Activated CD8-positive, alpha-beta memory T cell treated with anti-CD3 and anti-CD28 coated beads for 48 hours (primary cell): ENCODE measurements at places on chromosomes 5 and 9.

DNA sequence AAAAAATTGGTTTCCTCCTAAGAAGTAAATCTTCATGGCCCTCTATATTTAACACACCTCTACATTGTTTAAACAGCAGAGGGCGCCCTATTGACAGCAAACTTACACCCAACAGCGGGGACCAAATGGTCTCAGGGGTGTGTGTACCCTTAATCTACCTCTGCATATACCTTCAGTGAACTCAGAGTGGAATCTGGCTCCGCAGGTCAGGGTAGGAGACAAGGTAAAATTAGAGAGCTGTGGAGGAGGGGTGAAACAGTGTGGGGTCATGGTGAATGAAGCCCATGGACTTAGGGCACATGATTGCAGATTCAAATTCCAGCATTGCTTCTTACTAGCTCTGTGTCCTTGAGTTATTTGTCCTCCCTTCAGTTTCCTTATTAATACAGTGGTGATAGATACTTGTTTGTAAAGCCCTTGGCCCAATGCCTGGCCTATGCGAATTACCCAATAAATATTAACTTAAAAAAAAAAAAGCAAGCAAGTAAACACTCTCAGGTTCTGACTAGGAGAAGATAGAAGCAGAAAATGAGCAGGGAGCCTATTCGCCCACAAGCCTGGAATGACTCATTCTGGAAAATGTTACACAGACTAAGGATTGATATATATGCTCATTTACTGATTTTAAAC is 122.9 kb downstream of the CAVIN4 start:
- no peak for DNase-seq

GRCh38 chr5:40217553-40217952 is 462.2 kb upstream of the PTGER4 start:
- no peak for DNase-seq

DNA sequence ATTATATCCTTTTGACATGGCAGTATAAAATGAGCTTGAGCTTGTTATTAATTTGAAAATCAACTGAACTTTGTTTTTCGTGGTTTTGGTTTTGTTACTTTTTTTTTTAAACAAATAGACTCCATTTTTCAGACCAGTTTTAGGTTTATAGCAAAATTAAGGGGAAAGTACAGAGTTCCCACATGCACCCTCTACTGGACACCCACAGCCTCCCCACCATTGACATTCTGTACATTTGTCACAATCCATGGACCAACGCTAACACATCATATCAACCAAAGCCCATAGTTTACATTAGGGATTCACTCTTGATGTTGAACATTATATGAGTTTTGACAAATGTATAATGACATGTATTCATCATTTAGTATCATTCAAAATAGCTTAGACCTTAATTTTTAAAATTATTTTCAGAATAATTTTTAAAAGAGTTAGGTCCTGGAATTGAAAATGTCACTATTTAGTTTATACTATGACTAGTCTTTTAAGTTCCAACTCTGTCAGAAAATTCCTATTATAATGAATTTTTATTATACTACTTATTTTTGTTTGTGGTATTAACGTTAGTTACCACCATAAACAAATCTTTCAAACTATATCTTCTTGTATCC is 35.3 kb upstream of the JMY start:
- no peak for DNase-seq

DNA sequence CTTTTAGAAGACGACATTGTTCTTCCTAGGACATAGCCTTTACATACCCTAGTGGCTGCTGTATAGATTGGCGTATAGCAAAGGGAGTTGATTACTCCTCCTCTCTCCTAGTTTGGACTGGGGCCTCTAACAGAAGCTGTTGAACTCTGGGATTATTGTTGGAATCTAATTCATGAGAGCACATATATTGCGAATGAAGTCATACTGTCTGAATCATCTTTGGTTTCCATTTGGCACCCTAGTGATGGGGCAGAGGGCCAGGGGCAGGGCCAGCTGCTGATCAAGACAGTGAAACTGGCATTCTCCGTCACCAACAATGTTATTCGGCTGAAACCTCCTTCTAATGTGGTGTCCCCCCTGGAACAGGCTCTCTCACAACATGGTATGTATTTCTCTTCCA is 40.3 kb downstream of the NUP188 start:
- no peak for DNase-seq

DNA sequence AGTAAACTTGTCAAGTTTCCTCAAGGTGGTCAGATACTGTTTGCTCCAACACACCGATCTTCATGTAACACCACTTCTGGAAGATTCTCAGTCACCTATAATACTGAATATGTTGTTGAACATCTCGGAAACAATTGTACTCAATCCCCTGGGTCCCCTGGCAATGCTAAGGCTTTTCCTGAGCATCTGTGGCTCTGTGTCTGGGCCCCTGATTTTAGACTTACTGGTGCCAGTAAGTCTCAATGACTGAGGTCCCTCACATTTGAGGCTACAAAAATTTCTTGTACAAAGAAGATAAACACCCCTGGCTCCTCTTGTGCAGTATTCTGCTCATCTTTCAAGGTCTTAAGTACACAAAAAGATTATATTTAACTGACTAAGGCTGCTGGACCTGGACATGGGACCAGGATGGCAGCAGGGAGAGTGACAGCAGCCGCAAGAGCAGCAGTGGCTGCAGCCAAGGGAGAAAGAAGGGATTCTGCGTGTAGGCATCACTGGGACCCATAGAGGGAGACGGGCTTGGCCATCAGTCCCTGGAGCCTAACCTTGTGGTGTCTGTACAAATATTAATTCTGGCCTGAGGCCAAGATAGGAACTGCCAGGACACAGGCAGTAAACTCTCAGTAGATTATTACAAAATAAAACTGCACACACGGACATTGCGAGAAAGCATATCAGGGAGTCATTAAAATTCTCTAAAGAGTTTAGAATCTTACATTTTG is 49.0 kb upstream of the TNPO1 start:
- no peak for DNase-seq

- DNase-seq = no peak
Measured at GRCh38 chr5:89055695-89056085, 172.7 kb upstream of the MEF2C start.

DNA sequence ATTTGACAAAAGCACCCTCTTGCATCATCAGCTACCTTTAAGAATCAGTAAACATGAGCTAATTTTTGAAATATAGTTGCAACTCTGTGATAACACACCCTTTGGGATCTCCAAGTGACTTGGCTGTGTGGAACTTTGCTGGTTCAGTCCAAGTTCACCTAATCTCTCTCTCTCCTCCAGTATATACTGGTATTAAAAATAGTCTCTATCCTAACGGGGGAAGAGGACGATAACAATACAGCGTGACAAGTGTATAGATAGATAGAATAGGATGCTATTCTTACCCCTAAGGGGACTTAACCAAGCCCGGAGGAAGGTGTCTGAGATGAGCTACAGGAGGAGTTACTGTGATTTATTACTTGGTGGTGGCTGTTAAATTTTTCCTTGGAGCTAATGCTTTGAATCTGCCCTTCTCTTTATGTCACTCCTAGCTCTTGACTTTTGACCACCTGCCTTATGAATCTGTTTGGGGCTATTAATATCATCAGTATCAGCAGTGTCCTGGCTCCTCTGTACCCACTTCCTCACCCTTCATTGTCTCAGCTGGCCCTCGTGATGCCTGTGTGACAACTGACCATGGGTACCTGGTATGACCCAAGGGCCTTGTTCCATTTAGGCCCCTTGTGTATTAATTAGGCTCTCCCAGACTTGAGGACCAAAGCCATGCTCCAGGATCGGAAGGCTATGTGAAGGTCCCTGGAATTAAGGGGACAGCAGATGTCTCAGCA is 223.9 kb downstream of the SREK1 start:
- no peak for DNase-seq

DNA sequence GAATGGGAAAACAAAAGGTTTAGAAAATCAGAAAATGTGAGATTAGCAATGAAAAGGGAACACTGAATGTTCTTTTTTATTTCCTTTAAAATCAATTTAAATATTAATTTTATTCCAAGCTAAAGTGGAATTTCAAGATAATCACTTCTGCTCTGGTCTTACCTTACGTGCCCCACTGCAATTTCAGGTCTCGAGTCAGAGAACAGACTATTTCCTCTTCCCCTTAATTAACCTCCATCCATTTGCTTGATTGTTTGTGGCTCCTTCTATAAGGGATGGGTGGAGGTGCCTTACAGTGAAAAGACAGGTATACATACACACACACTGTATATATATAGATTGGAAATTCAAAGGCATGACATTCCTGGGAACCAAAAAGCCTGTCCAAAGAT is 137.1 kb downstream of the SUSD1 start:
- no peak for DNase-seq

DNA sequence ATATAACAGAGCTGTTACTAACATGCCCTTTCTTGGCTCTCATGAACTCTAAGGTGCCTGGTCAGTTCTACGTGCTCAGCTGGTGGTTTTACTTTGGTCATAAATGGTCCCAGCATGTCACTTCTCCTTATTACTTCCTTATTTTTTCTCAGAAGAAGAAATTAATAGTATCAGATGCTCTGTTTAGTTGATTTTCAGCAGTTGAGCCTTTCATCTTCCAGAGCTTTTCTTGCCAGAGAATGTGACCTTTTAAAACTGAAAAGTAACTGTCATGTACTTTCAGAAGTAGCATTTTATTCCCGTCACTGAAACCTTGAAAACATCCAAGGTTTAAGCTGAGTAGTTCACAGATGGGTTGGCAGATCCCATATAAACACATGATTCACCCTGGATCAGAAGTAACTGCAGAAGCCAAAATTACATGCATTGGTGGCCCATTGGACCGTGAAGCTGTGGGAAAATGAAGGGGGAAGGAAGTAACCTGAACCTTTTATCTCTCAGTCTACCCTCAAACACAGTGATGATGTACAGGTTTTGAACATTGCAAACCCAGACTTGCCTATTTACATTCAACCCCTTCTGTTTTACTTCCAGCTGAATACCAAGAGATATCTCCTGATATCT is 50.5 kb downstream of the HACD4 start:
- no peak for DNase-seq

DNA sequence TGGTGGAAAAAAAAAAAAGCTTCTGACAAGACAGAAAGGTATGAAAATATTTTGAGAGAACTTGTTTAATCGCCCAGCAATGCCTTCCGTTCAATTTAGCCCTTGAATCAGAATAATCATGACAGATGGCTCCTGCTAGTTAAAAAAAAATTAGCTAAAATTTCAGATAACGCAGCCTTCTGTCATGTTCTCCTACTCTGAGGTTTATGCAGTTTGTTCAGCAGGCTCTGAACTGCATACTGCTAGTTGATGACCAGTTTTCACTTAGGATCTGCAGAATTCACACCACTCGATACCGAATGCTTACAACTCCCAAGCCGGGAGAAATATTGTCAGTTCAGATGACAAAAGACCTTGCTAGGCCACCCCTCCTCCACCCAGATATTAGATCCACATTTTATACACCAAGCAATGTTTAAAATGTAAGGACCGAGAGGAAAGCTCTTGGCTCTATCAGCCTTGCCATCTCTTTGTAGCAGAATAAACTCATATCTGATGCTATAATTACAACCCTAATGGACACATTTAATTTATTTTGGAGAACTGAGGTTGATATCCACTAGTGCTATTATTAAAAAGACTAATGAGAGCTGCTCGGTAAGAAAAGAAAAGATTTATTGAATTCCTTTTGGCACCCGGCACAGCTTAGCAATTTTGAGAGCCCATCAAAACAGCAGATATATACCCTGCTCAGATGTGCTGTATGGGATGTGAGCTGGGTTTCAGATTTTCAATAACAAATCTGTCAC is 322.8 kb downstream of the GLIS3 start:
- DNase-seq = no peak

DNA sequence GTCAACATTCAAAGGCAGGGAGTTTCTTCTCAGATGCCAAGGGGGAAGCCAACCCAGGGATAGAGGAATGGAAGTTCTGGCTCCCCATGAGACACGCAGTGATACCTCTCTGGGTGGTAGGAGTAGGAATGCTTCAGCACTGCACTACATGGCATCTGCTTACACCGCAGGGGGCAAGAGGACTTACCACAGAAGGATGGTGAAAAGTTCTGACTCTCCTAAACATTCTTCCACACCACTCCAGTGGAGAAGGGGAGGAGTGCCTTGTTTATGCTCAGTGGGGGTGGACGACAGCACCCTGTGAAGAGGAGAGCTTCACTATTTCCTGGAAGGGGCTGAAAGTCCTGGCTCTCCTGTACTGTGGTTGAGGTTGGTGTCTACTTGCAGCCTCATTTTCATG is 1011.3 kb upstream of the WWC1 start:
- no peak for DNase-seq

GRCh38 chr9:69030851-69031645 is 4.5 kb upstream of the FXN start:
- no peak for DNase-seq

DNA sequence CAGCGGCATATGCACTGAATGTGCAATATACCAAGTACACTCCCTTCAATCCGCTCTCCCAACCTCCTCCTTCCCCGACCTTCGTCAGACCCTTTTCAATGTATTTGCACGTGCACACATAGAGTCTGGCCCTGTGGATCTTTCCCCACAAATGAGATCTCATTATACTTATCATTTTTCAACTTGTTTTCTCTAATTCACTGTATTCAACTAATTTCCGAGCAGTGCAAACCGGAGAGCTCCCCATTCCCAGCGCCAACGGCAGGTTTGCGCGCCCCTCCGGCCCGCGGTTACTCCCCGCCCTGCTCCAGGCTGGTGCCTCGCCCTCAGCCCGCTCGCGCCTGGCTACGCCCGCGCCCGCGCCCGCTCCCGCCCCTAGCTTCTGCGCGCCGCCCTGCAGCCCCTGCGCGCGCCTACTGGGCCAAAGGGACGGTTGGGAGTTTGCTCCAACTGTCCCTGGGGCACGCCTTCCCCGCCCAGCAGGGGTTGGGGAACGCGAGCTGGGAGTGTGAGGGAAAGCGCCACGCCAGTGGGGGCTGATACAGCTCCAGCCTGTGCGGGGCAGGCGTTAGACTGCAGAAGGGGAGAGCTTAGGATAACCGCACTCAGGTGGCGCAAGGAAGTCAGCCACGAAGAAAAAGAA is 3.3 kb upstream of the CDC20B start:
- DNase-seq = no peak

GRCh38 chr5:145243016-145243415 is 592.1 kb downstream of the PRELID2 start:
- DNase-seq = no peak

DNA sequence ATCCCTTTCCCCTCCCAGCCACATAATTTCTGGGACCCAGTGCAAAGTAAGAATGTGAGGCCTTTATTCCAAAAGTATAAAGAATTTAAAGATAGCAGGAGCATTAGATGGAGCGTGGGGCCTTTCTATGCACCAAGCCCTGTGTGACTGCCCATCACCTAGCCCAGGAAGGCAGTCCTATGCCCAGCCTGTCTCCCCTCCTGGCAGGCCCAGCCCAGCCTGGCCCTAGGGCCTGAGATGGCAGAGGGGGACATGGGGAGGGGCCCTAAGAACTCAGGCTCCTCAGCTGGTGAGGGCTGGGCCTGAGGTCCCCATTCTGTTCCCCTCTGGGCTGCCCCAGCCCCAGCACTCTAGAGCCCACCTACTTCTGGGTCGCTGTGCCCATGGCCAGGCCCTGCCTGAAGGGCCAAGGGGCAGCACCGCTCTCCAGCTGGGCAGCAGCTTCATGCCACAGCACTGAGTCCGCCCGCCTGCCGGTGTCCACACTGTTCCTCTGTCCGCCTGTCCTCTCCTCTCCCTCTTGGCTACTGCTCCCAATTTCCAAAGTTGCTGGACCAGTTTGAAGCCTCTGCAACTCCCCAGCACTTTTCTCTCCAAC is 995 bp upstream of the SLC23A1 start:
- no peak for DNase-seq
